ENCODE measurements at places on chromosomes 4 and X.

- no peak for DNase-seq
Measured at GRCh38 chr4:122896270-122896669, 26.1 kb downstream of the NUDT6 start.

- DNase-seq: peak; percentile 2
Measured at GRCh38 chrX:16826207-16826606, 39.9 kb downstream of the TXLNG start.

DNA sequence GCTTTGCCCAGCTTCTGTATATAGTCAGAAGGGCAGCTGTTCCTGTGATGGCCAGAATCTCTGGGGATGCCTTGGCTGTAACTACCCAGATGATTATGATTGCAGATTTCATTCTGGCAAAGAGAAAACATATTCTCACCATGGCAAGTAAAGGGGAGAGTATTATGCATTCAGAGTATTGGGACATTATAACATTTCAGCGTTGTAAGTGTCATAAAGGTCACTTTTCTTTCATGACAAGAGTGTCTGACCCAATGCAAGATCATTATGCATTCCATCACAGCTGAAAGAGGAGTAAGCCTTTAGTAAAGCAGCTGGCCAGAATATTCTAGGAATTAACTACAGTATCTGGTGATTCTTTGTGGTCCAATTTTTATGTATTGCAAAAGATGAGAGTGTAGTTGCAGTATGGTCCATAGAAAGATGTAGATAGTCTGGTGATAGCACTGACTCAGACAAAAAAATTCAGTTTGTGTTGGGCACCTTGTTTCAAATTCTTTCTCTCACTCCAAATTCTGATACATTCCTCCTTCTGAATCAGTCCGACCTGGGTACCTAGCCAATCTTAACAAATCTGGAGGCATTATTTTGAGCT lies 2366.3 kb downstream of the PCDH7 start:
- no peak for DNase-seq

DNA sequence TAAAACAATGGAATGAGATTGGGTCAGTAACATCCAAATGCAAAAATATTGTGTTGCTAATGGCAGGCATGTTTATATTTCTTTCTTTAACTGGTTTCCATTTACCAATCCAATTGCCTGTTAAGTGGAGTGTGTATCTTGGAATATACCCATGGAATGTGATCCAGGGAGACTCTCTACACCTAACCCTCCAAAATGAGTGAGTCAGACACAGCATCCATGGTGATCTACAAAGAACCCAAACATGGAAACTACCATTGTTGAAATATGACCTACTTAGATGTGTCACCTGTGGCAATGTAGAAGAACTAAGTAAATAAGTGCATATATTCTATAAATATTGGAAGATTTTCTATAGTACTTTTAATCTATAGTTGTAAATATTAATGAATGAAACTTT lies 110.3 kb downstream of the AREG start:
- DNase-seq: no peak
